ENCODE measurements at places on chromosomes 5 and 9.

DNA sequence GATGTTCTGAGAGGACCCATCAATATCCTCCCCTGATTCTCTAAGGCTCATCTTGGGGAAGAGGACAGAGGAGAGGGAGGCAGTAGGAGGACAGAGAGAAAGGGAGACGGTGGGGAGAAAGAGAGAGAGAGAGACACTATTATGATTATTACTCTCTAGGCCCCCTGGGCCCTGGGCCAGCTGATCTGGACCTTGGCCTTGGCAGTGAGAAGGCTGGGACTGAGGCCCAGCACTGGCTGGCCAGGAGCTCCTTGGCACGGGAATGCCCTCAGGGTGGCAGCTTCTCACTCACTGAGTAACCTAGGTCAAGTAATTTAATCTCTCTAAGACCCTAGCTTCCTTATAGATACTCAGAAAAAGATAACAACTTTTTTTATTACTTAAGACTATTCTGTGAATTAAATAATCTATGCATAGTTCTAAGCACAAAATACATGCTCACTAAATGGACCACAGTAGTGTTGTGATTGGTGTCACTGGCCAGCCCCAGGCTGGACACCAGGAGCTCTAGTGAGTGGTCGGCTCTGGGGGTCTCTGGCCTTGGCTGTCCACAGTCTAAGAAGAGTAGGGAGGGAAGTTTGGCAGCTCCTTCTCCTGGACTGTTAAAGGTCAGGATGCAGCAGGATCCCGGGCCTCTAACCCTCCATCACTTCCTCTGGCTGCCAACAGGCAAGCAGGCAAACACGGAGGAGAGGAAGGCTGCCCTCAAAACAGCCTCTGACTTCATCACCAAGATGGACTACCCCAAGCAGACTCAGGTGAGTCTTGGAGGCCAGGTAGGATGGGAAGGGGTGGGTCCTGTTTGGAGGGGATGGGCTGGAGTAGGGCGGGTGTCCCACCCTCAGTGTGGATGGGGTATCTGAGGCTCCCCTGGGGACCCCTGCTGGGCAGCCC is 50.0 kb downstream of the GSN start:
- no peak for DNase-seq

GRCh38 chr5:98318386-98318785 is 455.1 kb upstream of the RGMB start:
- no peak for DNase-seq

DNA sequence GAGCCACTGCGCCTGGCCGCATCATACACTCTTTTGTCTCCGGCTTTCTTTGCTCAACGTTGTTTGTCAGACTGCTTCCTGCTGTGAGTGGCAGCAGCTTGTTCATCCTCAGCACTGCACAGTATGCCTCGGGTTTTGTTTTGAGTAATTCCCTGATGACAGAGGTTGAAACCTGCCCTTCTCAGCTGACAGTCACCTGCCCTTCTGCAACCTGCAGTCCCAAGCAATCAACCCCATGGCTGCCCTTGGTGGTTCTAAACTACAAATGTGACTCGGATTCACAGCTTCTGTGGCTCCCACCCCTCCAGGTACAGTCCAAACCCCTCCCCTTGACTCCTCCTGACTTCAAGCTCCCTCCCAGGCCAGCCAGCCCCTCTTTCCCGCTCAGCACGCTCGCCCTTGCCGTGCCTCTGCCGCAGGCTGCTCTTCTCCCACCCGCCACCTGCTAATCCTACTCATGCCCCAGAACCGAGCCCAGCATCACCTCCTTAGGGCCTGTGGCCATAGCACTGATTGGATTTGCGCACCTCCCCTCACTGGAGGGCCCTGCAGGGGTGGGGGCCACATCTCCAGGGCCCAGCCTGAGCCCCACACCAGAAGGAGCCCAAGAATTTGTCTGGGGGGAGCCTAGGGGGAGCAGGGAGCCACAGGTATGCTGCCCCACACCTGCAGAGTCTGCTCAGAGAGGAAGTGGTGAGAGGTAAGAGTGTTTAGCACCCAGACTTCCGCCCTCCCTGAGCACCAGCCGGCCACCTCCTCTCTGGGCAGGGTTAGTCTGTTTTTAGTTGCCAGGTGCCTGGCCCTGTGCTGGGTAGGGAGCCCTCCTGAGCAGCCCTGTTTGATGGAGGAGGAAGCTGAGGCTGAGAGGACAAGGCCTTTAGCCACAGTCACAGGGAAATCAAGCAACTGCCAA is 10.1 kb downstream of the EEIG1 start:
- DNase-seq: no peak

DNA sequence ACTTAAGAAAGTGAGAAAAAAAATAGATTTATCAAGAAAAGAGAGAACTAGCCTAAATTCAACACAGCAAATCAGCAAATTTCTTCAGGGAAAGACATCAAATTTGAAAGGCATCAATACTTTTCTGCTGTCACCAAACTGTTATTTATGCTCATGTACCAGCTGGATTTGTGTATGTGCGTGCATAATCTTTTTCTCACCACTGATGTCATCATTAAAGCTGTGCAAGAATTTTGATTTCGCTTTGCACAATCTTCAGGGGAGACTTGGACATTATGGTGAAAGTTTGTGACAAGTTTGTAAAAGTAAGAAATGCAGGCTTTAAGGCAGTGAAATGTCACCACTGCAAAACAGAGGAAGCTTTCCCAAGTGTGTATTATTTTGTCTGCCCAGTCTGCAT is 215.4 kb downstream of the SLF1 start:
- DNase-seq: no peak

- no peak for DNase-seq
Observed at GRCh38 chr5:53133020-53133419, 23.5 kb upstream of the MOCS2 start.

GRCh38 chr5:62068554-62068953 is 237.5 kb upstream of the KIF2A start:
- DNase-seq: no peak

DNA sequence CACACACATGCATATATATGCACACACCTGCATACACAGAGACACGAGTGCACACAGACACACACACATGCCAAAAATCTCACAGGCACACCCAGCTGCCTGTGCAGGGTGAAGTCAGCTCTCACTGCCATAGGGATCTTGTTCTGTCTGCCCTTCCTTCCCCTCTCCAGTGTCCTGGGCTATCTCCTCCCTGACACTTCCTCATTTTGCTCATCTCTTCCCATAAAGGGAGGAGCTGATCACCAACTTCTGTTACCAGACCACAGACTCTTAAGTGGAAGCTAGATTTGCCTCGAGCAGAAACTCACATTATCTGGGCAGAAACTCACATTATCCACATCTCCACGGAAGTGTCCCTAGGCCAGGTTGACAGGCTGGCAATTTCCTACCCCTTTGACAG is 28.7 kb downstream of the LCP2 start:
- DNase-seq: no peak

DNA sequence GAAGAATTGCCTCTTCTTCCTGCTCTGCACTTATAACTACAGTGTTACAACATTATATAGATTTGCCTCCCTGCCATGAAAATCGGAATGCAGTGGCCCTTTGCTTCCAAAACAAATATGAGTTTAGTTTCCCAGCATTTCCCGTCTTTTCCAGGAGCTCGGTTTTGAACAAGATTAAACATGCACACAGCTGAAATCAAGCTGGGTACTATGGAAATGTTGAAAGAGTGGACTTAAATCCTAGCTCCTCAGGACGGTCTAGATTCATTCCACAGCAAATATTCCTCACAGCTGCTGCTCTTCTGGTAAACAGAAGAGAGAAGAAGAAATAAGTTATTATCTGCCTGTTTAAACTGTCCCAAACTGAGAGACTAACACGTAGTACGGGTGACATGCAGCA is 161.4 kb downstream of the PIK3R1 start:
- DNase-seq: no peak

- no peak for DNase-seq
Observed at GRCh38 chr5:17481378-17481777, 16.7 kb upstream of the TAF11L2 start.

DNA sequence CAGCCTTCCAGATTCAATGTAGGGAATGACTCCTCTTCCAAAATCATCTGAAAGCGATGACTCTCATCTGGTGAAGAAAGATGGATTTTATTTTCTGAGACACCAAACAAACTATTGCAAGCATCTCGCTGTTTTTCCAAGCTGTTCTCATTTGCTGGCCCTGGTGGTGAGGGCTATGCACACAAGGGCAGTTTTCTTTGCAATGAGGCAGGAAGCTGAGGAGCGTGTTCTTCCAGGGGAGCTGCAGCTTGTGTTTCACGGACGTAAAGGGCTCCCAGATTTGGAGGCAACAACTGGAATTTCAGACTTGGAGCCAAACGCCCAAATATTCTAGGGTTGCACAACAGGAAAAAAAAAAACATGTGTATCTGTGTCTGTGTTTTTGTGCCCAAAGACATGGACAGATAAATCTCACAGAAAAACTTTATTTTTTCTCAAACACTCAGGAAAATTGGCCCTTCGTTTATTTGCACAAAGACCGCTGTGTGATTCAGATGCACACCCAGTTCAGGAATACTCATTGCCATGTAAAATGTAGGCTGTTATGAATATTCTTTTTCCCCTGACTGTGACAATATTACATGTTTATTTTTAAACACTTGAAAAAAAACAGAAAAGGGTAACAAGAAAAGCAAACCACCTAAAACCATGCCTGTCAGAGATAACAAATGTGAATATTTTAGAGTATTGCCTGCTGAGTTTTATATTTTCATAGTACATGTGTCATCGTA is 151.3 kb downstream of the GAS1 start:
- DNase-seq: no peak

- no peak for DNase-seq
Observed at GRCh38 chr5:44246986-44247385, 142.2 kb downstream of the FGF10 start.

GRCh38 chr9:35616681-35617459 is 1.3 kb downstream of the CD72 start:
- DNase-seq: no peak

DNA sequence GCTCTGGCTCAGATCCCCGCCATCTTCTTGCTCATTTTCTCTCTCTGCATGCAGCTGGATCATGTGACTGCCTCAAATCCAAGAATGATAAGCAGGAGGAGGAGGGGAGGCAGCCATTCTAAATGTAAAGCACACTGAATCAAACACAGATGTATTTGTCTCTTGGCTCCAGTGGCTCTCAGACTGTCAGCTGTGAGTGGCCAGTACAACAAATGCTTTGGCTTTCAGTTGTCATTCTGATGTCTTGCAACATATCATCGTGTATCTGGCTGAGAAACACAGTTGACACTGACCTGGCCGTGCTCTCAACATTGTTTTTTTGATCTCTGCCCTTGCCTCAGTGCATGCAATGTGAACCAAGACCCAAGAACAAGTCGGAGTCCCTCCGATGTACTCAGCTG is 233.1 kb downstream of the ADAMTSL1 start:
- DNase-seq: no peak

DNA sequence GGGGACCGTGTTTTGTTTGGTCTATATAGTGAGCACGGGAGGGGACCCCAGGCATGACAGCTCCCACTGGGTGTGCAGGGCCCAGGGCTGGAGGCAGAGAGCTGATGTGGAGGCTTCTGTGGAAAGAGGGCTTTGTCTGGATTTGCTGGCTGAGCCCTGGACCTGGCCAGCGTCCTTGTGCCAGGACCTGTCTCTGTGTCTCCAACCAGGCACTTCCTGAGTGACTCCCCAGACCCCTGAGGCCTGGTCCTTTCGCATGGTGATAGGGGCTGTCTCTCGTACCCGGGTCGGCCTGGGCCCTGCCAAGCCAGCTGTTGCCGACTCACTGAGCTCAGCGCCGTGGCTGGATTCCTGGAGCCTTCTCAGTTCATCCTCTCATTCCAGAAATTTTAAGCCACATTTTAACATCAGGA is 77.6 kb downstream of the ADAMTS2 start:
- DNase-seq: no peak

DNA sequence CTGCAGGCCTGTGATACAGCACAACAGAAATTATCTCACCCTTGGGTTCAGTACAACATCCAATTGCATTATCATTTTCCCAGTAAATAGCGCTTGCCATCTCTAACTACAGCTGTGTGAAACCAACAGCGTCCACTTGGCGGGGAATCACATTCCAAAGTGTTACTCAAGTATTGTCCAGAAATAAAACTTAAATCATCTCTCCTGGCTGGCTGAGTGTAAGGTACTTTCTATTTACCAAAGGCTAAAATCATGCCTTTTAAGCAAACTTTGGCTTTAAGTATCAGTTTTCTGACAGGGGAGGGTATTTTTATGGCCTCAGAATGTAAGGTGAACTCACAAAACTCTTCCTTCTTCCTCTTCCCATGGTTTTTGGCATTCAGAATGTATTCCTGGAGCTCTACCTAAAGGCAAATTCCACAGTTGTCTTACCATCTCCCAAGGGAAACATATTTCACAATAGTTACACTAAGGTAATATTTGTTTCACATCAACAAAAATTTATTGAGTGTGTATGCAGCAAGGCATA is 205.6 kb upstream of the MPDZ start:
- no peak for DNase-seq

- no peak for DNase-seq
Observed at GRCh38 chr9:104256031-104256695, 162.1 kb downstream of the SMC2 start.

- no peak for DNase-seq
Observed at GRCh38 chr5:29169886-29170285, 2023.6 kb upstream of the CDH6 start.

DNA sequence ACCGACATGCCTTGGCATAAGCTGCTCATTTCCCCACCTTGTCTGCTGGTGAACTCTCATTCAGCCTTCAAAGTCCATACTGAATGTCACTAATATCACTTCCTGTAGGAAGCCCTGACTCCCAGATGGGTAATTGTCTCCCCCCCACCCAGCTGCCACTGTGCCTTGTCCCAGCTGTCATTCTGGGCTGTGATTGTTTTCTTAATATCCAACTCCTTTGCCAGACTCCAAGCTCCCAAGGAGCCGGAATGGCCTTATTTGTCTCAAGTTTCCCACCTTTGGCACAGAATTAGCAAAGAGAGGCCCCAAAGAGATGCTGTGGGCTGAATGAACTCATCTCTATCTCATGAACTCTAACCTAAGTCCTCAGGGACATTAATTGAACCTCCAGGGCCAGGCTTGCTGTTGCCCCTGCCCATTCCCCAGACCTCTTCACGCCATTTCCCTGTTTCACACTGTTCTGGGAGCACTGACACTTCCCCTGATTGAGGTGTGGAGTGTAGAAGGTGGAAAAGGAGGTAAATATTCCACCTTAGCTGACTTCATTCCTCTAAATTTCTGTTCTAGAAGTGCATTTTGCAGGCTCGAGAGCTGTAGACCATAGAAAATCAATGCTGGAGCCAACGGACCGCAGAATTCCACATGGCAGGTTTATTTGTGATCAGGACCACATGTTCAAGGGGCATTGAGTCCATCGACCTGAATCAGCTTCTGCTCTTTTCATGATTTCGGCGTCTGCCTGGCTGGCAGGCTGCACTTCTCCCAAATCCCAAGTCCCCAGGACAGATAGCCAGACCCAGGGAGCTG is 4.9 kb upstream of the SH3PXD2B start:
- DNase-seq: no peak

DNA sequence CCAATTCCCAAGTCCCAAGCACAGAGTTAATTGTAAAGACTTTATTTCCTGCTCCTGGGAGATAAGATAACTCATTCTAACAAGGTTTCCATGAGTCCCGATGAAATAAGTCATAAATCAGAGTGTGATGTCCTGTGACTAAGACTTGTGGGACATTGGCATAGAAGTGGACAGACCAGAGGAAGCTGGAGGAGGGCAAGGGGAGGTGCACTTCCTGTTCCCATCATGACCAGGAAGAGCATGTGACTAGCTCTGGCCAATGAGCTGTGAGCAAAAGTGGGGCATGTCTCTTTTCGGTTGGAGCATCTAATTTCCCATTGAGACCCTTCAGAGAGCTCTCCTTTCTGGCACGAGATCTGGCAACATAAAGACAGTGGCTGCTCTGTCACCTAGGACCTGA is 100.4 kb downstream of the ZNF354C start:
- DNase-seq: no peak

GRCh38 chr5:108201721-108202120 is 180.2 kb downstream of the FBXL17 start:
- no peak for DNase-seq

GRCh38 chr5:69444127-69444754 is 29.3 kb downstream of the MARVELD2 start:
- DNase-seq: no peak

All from NT2/D1 (cell line).